ENCODE measurements at places on chromosomes 3 and 15.

- DNase-seq: no peak
These were observed 39.5 kb downstream of the ZBTB11 start for GRCh38 chr3:101637451-101637850.

- DNase-seq: no peak
These were observed 57.0 kb downstream of the SRGAP3 start for GRCh38 chr3:9192248-9193025.

GRCh38 chr3:129462361-129462968, 22.4 kb downstream of the IFT122 start:
- no peak for DNase-seq

GRCh38 chr3:178673529-178673928, 137.3 kb downstream of the KCNMB2 start:
- no peak for DNase-seq

DNA sequence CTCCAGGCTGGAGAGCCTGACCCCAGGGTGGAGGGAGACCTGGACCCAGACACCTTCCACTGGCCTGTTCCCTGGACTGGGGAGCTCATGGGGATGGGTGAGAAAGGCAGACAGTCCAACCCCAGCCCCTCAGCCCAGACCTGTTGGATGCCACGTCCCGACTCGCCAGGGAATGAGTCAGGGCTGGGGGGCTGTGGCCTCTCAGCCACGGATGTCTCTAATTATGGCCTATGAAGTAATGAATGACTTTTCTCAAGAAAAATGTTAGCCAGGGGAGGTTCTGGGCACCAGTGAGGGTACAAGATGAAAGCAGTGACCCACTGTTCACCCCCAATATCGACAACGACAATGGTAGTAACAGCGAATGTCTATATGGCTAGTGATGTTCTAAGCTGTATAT, 107.0 kb upstream of the RPL32 start:
- no peak for DNase-seq

DNA sequence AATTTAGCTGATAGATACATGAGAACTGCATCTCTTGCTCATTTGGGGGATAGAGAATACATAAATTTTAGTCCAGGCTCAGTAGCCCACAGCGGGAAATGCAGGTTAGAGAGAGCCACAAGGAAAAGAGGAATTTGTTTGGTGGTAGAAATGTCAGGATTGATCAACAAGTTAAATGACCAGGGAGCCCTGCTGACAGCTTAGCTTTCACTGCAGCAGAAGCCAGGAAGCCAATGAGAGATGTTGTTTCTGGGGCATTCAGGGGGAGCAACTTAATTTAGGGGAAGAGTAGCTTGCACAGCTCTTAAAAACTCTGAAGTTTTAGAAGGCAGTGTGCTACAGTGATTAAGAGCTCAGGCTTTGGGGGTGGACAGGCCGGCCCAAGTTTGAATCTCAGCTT, 22.7 kb downstream of the ARHGEF26 start:
- DNase-seq: no peak

- no peak for DNase-seq
These were observed 62.8 kb downstream of the ITGB5 start for GRCh38 chr3:124824286-124824915.
